Neural progenitor cell (in vitro differentiated cells): ENCODE measurements at places on chromosomes 6 and 20. TPM values are rescaled to one million over a fixed set of nuclear protein-coding genes. Genes with fewer than 3 reads are reported as not detected.

- no peak for DNase-seq
Measured at GRCh38 chr6:7264041-7264440, 49.0 kb downstream of the SSR1 start.

DNA sequence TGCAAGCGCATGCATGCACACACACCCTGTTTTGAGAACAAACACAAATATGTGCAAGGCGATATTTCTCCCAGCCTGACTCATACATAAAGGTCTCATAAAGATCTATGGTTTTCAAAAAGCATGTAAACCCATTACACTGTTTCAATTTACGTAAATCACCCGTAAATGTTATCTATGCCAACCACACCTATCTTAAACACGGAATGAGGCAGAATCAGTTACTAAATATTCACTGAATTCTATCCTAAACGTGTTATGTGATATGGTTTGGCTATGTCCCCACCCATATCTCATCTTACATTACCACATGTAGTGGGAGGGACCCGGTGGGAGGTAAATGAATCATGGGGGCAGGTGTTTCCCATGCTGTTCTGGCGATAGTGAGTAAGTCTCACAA, 621.6 kb downstream of the KIF16B start:
- DNase-seq = no peak

GRCh38 chr6:135325624-135326424, 144.7 kb downstream of the MYB start:
- no peak for DNase-seq

DNA sequence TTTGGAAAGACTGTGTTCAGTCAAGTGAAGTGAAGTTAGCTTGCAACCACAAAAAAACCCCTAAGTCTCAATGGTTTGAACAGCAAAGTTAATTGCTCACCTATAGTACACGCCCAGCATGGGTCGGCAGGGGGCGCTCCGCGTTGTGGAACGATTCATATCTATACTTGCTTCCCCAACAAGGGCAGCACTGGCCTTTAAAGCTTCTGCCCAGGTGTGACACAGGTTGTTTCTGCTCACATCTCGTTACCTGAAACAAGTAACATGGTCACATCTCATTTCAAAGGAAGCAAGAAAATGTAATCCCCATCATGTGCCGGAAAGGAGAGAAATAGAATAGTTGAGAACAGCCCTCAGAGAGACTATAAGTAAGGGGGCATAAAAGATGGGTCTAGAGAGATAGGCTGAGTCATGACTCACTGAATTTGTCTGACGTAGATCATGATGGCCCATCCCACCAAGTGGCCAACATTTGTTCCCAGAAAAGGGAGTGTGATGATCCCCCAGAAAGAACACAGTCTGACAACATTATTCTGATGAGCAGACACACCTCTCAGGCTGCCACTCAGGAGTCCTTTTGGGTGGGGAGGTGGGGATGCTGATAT, 29.0 kb downstream of the HNF4A start:
- DNase-seq = peak; percentile 85

DNA sequence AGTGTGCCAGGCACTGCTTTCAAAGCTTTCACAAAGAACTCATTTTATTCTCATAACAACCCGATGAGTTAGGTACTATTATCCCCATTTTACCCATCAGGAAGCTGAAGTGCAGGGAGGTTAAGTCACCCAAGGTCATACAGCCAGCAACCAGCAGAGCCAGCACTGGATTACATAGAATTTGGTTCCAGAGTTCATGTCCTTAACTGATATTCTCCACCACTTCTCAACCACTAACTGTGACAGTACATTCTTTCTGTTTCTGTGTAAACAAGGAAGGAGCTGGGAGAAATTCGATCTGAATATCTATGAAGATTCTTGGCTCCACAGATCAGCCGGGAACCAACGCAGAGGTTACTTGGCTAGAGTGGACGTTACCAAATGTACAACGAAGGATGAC, 98.0 kb downstream of the KIF16B start:
- no peak for DNase-seq

DNA sequence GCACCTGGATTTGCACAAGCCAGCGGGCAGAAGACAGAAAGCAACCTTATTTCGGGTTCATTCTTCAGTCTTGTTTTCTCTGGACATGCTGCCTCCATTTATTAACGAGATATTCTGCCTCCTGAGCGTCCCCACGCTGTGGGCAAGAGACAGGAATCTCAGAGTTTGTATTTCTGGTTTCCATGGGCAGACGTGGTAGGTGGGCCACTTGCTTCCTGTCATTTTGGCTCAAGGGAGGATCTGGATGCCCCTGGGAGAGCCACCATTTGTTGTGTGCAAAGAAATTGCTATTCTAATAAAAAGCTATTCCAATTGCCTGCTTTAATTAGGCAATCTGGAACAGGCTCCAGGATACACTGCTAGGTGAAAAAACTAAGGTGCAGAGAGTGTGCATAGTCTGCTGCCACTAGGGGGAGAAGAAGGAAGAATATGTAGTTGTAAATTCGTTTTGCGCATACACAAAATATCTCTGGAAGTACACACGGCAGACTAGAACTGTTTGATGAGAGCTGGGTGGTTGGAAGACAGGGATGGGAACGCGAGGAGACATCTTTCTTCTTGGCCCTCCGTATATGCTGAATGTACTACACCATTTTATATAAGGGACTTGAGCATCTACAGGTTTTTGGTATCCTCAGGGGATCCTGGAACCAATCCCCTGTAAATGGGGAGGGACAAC, 30.1 kb upstream of the SLC16A10 start:
- peak; percentile 51 for DNase-seq

GRCh38 chr6:166106076-166106686, 61.5 kb downstream of the TBXT start:
- DNase-seq = peak; percentile 80

DNA sequence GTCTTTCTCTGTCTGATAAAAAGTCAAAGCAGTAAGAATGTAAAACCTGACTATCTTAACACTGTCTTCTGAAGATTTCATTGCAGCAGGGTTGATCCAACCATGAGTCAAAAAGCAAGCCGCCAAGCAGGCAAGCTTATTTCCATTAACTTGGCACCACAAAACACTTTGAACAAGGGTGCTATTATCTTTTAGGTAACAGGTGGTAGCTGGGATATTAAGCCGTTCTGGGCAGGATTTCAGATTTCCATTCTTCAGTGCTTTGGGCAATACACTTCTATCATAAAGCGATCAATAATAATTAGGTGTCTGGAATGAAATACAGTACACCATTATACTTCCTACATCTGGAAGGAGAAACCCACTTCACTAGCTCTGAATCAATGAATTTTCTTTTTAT, 181.9 kb downstream of the TBC1D7 start:
- no peak for DNase-seq

PLG gene
- total RNA-seq = 0.03 TPM in 1 of 2 replicates, not detected in the other

ARMC2 gene
- total RNA-seq = 2.9 and 3.7 TPM in 2 replicates

LHFPL5 gene
- not detected in 2 replicates for total RNA-seq
